Activated CD8-positive, alpha-beta memory T cell treated with anti-CD3 and anti-CD28 coated beads, Interleukin-2, amount 50 U/mL, for 4 hours (primary cell): ENCODE measurements at places on chromosomes 2 and 18.

DNA sequence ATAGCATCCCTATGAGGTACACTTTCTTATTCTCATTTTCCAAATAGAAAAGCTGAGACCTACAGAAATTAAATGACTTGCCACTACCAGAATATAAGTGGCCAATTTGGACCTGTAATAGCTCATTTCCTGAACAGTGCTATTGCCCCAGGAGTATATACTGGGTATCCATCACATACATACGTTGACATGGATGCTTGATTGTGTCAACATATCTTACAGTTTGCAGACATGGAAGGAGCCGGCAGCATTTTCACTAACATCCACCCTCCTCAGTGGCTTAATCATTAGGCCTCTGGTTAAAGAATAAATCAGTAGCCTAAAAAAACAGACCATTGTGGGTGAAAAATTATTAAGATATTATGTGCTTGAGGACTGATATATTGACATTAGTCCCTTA, 829.3 kb downstream of the LRP1B start:
- DNase-seq = no peak

- no peak for DNase-seq
Observed at GRCh38 chr2:190649798-190650390, 1.0 kb downstream of the NAB1 start.

- no peak for DNase-seq
Observed at GRCh38 chr2:149739883-149740265, 152.3 kb upstream of the MMADHC start.

GRCh38 chr2:99975386-99975785, 167.0 kb downstream of the AFF3 start:
- DNase-seq = no peak

- DNase-seq = no peak
Observed at GRCh38 chr2:239946562-239946863, 78.6 kb downstream of the NDUFA10 start.

DNA sequence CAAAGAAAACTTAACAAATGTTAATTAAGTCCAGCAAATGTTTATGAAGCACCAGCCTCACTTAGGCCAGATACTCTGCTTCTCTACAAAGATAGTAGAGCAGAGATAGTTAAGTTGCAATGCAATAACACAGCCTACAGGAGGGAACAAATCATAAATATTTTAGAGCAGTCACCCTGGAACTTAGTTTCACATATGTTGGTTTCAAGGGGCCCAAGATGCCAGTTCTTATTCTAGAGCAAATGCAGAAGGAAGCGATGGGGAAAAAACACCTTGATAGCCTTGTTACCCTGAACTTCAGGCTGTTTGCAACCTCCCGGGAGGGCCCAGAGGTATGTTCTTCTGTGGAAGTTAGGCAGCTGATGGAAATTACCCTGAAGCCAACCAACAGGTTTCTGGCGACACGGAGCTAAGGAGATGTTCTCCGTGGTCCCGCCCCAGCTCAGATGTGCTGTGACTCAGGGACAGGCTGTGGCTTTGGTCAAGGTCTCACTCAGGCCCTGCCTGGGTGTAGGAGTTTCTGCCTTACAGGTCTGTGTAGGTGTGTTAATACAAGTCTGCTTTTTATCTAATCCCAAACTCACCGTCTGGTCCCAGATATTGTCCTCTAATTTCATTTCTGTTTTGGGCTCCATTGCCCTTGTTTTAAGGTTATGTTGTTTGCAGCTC, 3.8 kb downstream of the CTIF start:
- no peak for DNase-seq

- no peak for DNase-seq
Observed at GRCh38 chr2:72040629-72041571, 106.8 kb downstream of the CYP26B1 start.

GRCh38 chr2:21371499-21372003, 247.8 kb downstream of the TDRD15 start:
- DNase-seq = no peak

GRCh38 chr2:143842836-143843235, 677.1 kb downstream of the ZEB2 start:
- no peak for DNase-seq

DNA sequence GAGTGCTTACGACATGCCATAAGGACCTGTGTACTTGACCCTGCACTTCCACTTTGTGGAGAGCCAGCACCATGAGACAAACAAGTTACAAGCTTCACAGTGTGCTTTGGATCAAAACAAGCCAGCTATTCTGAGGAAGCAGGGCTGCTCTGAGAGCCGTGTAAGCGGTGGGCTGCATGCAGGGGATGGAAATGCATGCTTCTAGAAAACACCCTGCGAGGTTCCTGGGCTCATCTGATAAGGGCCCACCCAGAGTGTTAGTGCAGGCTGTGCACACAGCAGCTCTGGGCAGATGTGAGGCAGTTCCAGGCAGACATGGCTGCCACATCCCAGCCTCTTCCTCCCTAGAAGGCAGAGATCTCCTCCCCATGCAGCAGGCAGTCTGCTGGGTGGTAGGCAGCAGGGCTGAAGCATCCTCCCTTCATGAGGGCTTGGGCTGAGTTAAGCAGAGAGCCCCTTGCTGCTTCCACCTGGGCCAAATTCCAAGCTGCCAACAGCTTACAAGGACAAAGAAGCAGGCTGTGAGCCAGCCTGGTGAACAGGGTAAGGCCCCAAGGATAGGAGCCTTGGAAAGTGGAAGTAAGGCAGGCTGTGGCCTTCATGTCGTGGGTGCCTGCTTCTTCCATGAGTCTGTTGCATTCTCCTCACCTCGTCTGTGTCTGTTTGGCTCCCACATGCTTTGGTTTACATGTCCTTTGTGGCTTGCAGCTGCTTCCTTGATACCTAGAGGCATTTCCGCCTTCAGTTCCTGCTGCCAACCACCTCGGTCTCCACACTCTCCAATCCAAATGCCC, 7.7 kb downstream of the PSD4 start:
- no peak for DNase-seq

- no peak for DNase-seq
Observed at GRCh38 chr18:27540111-27540510, 355.0 kb upstream of the CHST9 start.

GRCh38 chr2:80869858-80870438, 565.4 kb upstream of the LRRTM1 start:
- no peak for DNase-seq

DNA sequence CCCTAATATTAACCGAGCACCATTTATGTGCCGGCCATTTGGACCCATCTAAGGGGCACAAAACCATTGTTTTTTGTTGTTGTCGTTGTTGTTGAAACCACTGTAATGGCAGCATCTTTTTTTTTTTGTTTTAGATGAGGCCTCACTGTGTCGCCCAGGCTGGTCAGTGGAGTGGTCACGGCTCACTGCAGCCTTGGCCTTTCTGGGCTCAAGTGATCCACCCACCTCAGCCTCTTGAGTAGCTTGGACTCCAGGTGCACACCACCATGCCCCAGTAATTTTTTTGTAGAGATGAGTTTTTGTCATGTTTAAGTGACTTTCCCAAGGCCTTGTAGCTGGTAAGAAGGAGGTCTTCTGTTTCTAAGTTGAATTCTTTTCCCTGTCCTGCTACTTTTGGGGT, 33.0 kb downstream of the ASAP2 start:
- DNase-seq = no peak

- no peak for DNase-seq
Observed at GRCh38 chr2:226849349-226849748, 13.5 kb downstream of the RHBDD1 start.

- DNase-seq = no peak
Observed at GRCh38 chr2:231810905-231811304, 24.7 kb downstream of the COPS7B start.

DNA sequence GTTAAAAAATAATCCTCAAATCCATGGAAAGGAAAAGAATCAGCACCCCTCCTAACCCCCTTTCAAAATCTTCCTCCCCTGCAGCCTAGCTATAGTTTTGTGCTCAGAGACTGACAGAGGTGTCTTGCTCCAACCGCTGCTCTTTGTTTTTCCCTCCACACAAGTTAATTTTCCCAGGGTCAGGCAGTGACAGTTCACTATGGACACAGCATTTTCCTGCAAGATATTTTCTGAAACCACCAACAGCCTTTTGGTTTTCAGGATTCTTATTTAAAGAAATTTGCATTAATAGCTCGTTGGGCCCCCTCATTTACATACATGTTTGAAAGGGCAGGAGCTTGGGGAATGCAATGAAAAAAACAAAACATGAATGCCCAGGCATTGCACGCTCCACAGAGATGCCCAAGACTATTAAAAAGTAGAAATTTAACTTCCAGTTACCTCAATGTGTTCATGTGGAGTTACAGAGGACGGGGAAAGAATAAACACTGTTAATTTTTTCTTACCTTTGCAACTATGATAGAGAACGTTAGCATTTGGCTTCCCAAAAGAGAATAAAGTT, 71.4 kb upstream of the CXCR4 start:
- DNase-seq = no peak

DNA sequence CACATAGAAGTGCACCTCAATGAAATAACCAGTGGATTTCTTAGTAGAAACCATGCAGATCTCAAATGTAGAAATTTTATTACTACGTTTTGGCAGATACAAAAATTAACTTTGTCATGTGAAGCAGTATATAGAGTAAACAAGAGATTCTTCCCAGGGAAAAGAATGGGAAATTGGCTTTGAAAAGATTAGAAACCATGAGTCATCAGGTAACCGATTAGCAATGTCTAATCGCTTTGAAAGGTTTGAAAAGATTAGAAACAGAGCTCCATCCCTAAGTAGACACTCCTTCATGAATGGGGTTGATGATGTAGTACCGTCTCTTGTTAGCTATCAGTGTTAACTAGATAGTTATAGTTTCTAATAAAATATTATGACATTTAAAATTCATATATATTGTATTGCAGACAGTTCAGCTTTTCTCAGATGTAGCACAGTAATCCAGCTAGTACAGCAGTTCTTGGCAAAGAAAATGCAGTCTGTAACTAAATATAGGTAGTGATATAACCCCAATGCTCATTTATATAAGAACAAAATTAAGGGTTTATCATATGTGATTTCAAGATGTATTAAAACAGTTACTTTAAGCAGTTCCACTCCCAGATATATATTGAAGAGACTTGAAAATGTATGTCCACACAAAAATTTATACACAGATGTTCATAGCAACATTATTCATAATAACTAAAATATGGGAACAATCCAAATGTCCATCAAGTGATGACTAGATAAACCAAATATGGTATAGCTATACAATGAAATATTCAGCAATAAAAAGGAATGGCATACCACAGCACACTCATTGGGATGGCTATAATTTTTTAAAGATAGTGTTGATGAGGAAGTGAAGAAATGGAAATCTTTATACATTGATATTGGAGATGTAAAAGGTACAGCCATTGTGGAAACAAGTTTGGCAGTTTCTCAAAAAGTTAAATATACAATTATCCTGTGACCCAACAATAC, 113.9 kb downstream of the PTPN4 start:
- DNase-seq = no peak

GRCh38 chr2:187964746-187965145, 326.9 kb upstream of the GULP1 start:
- DNase-seq = no peak

GRCh38 chr2:233871432-233871831, 3.2 kb upstream of the MSL3B start:
- DNase-seq = no peak

GRCh38 chr2:195575879-195576401, 81.1 kb upstream of the SLC39A10 start:
- DNase-seq = no peak

DNA sequence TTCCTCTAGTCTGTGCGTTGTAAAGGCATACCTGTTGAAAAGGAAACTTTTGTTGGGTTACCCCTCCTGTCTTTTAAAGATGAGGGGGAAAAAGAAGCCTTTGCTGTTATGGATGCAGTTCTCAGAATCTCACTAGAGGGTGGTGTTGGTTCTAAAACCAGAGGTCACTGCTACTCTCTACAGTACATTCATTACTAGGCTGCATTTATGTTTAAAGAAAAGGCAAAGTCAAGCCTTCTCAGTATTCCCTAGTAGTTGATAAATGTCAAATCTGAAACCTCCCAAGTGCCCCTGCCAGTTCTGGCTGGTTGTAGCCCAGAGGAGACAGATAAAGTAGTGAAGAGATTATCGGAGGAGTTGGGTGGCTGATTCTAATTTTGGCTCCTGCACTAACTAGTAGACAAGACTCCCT, 1.4 kb upstream of the PLCL1 start:
- no peak for DNase-seq

GRCh38 chr2:215772003-215772402, 241.3 kb downstream of the MREG start:
- DNase-seq = no peak

GRCh38 chr2:215436705-215437565, 1.1 kb upstream of the FN1 start:
- DNase-seq = no peak

GRCh38 chr2:227971619-227972230, 100.3 kb downstream of the DAW1 start:
- DNase-seq = no peak

GRCh38 chr2:28979576-28980366, 1.3 kb upstream of the TOGARAM2 start:
- DNase-seq = no peak

DNA sequence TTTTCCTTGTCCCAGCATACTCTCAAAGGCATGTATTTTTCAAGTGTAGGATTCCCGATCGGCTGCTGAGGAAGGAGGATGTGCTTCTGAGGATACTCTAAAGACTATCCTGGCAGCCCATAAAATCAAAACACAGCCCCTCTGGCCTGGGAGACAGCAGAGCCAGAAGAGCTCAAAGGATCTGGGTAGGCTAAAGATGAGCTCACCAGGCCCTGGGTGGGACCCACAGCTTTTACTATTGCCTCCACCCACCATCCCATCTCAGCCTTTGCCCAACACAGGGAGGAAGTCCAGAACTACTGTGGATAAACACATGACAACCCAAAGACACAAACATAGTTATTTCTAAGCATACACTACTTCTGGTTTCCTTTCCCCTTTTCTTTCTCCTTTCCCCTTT, 79.1 kb upstream of the ZFP36L2 start:
- no peak for DNase-seq

- no peak for DNase-seq
Observed at GRCh38 chr18:13389491-13390131, 171.1 kb downstream of the LDLRAD4 start.

DNA sequence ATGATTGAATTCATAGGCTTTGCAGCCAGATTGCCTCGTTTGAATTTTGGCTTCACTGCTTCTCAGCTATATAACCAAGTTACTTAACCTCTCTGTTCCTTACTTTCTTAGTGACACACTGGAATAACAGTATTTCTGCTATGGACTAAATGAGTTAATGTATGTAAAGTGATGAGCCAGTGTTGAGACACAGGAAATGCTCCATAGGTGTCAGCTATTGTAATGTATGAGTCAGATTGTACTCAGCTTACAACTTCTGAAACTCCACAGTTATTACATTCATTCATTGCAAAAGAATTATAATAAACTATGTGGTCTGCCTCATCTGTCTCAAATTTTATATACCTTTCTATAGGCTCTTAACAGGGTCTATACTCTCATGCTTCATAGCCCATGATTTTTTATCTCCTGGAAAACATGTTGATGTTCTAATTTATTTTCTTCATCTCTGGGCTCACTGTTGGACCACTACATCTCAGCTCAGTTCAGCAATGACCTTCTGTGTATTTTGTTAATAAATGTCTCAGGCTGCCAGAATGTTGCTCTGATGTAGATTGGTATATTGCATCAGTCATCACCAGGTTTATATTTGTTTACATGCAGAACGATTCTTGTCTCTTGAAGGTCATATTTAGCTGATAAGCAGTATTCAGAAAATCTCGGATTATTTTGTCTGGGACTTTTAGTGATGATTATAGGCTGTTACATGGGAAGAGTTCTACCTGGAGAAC, 76.2 kb downstream of the MAP3K20 start:
- no peak for DNase-seq
